ENCODE measurements at places on chromosomes 6 and 20.

- DNase-seq, result no peak
These were observed 28.9 kb downstream of the CNKSR3 start for GRCh38 chr6:154481521-154482013.

DNA sequence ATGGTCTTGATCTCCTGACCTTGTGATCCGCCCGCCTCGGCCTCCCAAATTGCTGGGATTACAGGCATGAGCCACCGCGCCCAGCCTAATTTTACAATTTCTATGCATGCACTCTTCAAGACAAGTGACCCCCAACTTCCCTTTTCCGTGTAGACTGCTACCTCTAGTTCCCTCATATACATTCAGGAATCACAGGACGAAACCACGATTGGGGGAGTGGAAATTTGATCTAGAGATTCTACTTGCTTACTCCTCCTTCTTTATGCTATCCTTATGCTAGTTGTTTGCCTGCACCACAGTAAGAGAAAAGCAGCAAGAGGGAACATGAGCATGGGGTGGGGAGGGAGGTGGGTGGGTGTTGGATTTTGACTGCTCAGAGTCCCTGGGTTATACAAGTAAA lies 34.9 kb downstream of the OSTM1 start:
- DNase-seq, result no peak

DNA sequence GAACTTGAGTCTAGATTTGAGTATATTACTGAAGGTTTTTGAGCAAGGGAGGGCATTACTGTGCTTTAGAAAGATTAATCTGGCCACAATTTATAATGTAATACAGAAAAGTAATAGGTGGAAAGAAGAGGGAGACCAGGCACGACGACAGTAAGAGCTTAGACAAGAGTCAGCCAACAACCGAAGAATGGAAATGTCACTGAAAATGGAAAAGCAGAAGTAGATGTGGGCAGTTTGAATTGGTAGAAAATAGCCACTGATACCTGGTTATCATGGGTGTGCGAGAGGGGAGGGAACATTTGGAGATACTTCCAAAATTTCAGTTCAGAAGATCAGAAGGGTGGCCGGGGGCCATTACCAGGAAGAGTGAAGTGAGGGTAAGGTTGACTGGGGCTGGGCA lies 339.1 kb downstream of the UTRN start:
- DNase-seq, result no peak

- no peak for DNase-seq
These were observed 124.1 kb downstream of the PREX1 start for GRCh38 chr20:48703511-48704219.

DNA sequence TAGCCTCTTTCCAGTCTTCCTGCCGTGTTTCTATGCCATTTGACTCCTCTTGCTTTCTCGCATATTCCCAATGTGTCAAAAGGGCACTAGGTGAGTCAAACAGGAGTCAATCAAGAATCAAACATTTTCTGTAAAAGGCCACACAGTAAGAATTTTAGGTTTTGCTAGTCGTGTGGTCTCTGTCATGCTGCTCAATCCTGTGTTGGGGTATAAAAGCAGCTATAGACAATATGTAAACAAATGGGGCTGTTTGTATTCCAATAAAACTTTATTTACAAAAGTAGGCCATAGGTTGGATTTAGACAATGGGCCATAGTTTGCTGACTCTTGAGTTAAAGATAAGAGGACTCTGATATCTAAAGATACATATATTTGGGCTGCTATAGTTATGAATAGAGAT lies 235.4 kb upstream of the BTBD3 start:
- DNase-seq, result no peak

DNA sequence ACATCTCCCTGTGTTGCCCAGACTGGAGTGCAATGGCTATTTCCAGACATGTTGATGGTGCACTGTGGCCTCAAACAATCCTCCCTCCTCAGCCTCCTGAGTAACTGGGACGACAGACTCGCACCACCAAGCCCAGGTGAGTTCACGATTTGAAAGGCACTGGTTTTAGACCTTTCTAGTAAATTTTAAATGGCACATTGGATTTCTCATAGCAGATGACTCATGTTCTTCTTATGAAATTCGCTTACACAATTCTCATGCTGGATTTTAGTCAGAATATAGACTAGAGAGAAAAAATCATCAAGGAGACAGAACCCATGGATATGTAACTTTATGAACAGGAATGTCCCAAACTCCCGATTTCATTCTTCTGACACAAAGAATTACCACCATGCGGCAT lies 18.1 kb upstream of the PXDC1 start:
- no peak for DNase-seq

DNA sequence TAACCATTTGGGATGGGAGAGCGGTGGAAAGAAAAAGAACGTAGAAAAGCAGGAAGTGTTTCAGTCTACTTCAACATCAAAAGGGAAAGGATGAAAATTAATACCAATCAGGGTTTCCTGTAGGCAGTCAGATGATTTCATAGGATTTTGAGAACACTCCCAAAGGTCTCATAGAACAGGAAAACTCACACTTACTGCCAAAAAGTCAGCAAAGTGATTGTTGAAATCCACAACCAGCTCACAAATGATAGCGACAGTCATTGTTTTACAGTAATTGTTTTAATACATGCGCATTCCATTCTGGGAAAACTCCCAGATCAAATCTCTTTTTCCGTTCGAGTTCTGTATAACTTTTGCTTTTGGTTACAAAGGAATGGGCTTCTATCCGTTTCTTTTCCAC lies 5.3 kb upstream of the CNKSR3 start:
- no peak for DNase-seq

GRCh38 chr20:46622165-46622564 lies 29.1 kb downstream of the SLC13A3 start:
- DNase-seq, result no peak

DNA sequence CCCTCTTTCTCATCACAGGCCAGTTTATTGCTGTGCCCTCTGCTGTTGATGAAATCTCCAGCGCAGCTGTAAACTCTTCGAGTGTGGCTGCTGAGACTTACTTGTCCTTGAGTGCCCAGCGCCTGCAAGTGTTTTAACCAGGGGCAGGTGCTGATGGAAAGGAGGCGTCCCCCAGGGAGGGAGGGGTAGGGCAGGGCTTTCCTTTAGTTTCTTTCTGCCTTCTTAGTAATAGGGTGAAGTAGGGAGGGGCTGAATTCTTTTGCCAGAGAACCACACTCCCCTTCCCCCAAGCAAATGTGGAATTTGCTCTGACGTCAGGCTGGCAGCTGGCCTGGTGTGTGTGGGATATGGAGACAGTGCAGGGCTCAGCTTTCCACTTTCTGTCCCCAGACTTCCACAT lies 61.2 kb downstream of the IGF2R start:
- no peak for DNase-seq

DNA sequence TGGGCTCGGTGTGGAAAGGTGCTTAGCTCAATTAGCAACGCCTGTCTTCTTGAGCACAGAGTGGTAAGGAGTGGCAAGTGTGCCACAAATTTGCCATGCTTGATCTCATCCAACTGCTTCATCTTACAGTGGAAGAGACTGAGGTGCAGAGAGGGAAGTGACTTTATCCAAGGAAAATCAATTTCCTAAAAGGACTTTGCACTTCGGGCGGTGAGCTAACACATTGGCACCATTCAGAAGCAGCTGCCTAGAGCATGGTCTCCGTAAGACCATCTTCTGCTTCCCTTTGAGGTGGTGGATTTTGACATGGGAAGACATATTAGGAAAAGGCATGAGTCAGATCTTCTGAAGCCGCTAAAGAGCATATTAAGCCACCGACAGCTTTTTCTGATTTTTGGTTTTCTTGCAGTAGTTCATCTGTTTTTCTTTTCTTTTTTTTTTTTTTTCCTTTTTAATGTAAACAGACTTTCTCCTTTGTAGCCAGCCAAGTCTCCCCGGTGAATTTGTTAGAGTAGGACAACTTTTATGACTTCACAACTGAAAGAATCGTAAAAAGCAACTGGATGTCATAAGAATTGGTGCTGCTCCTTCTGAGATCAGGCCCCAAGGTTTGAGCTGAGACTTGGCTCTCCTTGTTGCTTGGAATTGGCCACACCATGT lies 273.2 kb downstream of the CDC5L start:
- DNase-seq, result no peak

DNA sequence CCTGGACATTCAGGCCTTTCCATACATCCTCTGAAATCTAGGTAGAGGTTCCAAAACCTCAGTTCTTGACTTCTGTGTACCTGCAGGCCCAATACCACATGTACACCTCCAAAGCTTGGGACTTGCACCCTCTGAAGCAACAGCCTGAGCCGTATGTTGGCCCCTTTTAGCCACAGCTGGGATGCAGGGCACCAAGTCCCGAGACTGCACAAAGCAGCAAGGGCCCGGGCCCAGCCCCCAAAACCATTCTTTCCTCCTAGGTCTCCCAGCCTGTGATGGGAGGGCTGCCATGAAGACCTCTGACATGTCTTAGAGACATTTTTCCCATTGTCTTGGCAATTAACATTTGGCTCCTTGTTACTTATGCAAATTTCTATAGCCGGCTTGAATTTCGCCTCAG lies 107.4 kb upstream of the FRMD1 start:
- DNase-seq, result no peak

DNA sequence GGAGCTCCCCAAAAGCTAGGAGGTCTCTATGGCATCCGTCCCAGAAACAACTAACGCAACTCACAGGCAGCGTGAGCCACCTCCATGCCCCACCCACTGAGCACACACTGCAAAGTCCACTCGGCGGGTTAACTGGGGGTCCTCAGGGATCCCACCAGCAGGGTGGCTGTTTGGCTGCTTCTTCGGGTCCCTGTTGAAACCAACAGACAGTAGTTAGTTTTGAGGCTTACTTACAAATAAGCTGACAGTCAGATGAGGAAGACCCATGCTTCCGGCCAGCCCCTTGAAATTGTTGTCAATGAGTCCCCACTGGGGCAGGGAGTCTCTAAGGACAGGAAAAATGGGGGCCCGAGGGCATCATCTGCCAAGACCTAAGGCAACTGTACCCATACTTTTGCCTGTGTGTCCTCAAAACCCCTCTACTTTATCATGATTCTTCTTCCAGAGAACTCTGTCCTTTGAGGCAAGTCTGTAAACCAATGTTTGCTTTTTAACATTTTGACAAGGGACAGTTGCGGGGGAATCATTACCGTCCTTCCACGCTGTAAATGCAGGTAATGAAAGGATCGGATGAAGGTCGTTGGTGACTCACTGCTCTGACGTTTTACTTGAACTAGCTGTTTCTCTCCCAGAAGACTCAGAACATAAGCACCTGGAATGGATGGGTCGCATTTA lies 2.2 kb upstream of the PCK1 start:
- no peak for DNase-seq

DNA sequence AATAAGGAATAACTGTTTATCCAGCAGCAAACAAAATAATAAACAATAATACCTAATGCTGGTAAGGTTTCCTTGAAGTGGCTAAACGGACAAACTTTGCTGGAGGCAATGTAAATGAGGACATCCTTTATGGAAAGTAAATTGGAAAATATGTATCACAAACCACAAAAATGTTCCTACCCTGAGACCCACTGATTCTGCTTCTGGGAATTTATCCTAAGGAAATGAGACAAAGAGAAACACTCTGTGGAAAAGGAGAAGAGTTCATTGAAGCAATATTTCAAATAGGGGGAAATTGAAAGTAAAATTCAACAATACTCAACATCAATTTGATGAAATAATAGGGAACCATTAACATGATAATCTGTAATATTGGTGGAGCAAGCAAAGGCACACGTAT lies 37.9 kb downstream of the MAFB start:
- no peak for DNase-seq

GRCh38 chr6:149031859-149032598 lies 285.2 kb downstream of the UST start:
- peak; percentile 46 for DNase-seq

GRCh38 chr20:18412221-18412901 lies 54.5 kb downstream of the DZANK1 start:
- DNase-seq, result no peak

DNA sequence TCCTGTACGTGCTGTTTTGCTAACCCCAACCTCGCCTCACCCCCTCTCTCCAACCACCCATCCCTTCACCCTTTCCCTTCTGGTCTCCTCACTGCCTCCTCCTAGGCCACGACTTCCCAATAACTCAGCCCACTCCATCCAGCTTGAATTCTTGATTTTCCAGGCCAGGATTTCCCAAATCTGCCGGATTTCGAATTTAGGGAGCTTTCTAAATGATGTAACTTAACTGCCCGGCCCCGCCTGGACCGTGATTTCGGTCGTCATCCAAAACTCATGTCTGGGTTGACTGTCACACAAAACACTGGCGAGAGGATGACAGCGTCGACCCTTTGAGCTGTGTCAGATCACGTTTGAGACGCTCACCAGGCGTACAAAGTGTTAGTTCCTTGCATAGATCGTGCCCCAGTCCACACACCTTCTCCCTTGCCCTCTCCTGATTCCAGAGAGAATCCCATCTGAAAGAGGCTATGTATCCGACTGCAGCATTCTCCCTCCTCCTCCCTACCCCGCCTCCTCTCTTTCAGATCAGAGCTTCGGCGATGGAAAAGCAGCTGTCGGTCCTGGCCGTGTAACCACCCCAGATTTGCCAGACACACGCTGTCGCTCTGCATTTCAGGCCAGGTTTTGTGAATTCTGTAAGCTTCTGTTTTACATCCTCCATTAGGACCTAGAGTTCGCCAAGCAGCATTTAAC lies 168.2 kb downstream of the GPX5 start:
- no peak for DNase-seq

DNA sequence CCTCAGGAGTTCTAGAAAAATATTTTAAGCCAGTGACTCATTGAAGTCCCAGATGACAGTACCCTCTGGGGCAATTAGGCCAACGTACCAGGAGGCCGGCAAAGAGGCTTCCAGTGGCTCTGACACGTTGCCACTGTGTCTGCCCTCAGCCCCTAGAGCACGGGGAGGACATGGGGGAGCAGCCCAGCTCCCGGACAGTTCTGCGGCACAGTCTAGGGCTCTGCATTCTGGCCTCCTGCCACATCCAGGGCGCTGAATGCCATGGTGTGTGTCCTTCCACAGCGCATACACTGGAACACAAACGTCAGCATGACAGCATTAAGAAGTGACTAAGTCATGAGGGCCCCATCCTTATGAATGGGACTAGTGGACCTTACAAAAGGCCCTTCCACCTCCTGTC lies 156.2 kb downstream of the RNASET2 start:
- no peak for DNase-seq

GRCh38 chr20:38894091-38894847 lies 31.9 kb upstream of the FAM83D start:
- no peak for DNase-seq

DNA sequence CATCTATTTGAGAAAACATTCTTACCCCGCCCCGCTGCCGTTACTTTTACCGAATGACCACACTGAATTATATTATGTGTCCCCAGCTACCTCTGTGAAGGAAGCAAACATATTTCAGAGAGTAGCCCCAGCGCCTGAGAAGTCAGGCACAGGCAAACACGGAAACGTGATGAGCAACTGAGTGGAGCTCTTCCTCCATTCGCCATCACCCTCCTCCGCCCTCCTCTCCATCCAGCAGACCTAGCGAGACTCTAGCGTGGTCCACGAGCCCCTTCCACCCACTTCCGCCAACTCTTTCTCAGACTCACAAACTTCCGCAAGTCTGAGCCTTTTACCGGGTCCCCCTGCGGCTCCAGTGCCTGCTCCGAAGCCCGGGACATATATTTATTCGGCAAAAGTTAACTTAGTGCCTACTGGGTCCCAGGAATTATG lies 582 bp downstream of the SNRPB start:
- DNase-seq, result peak; percentile 46

- no peak for DNase-seq
These were observed 142.1 kb downstream of the MYB start for GRCh38 chr6:135323202-135323668.
